Adrenal gland (tissue), 19 donors: ENCODE measurements at places on chromosomes 7 and 10. TPM values are rescaled to one million over a fixed set of nuclear protein-coding genes. Genes with fewer than 3 reads are reported as not detected.

Gene CFAP70
- total RNA-seq, result 2.6 TPM

DNA sequence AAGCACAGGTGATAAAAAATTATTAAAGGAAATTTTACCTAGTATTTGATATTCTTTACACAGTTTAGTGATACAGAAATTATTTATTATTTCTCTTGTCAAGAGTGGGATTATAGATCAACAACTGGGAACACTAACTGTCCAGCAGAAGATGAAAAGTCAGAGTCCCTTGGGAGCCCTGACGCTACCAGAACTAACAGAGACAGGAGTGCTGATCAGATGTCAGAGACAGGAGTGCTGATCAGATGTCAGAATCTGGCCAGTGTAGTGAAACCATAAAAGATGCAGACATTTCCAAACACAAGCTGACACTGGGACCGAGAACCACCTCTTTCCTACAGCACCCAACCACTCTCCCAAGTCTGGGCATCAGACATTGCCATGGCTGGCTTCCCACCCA lies 828.2 kb downstream of the TNS3 start:
- DNase-seq, result no peak
- H3K4me3 ChIP-seq, result no peak overlapping the region
- no peak overlapping the region for H3K27ac ChIP-seq
- no peaks in the 10 kb centered on the region for H3K36me3 ChIP-seq
- no peaks in the 10 kb centered on the region for H3K4me1 ChIP-seq
- H3K27me3 ChIP-seq, result no peaks in the 10 kb centered on the region

DNA sequence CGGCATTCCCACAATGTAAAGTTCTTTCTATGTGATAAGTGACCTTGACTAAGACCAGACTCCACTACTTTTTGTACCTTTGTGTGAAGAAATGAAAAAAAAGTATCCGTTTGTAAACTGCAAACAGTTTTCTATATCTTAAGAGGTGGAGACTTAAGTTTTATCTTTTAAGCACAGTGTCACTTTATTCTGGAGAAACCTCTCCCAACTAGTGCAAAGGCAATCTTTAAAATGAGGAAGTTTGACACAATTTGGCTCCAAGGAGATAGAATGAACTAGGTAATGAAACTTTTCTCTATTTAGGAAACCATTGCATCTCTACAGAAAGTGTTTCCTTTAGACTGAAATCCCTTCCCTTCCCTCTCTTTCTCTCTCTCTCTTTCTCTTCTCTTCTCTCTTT lies 122.9 kb downstream of the SAMD9 start:
- no peak for DNase-seq
- no peaks in the 10 kb centered on the region for H3K27me3 ChIP-seq
- H3K4me1 ChIP-seq, result no peaks in the 10 kb centered on the region
- H3K4me3 ChIP-seq, result no peak overlapping the region
- no peaks in the 10 kb centered on the region for H3K36me3 ChIP-seq
- H3K27ac ChIP-seq, result no peak overlapping the region

- no peaks in the 10 kb centered on the region for H3K27me3 ChIP-seq
- DNase-seq, result no peak
Observed at GRCh38 chr7:99092064-99092720, 51.7 kb downstream of the SMURF1 start.

Gene KIF11
- 0.84 TPM for total RNA-seq

- no peaks in the 10 kb centered on the region for H3K36me3 ChIP-seq
- no peak overlapping the region for H3K27ac ChIP-seq
Observed at GRCh38 chr10:121462281-121462680, 136.0 kb downstream of the FGFR2 start.

Gene ANKRD2
- not detected for total RNA-seq

DNA sequence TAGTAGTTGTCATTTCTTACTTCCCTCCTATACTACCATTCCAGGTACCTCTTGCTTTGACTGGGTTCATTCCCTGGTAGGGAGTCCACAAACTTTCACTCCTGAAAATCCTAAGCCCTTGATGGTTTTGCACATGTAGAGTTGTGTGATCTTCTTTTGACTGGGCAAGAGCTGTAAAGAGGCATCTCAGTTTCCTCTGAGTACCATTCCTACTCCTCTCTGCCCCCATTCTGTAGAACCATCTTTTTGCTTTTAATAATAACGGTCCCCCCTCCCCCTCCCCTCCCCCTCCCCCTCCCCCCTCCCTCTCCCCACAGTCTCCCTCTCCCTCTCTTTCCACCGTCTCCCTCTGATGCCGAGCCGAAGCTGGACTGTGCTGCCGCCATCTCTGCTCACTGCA lies 16.4 kb downstream of the GARIN1A start:
- no peaks in the 10 kb centered on the region for H3K27me3 ChIP-seq
- no peak for DNase-seq
- H3K27ac ChIP-seq, result no peak overlapping the region
- no peaks in the 10 kb centered on the region for H3K4me1 ChIP-seq

DNA sequence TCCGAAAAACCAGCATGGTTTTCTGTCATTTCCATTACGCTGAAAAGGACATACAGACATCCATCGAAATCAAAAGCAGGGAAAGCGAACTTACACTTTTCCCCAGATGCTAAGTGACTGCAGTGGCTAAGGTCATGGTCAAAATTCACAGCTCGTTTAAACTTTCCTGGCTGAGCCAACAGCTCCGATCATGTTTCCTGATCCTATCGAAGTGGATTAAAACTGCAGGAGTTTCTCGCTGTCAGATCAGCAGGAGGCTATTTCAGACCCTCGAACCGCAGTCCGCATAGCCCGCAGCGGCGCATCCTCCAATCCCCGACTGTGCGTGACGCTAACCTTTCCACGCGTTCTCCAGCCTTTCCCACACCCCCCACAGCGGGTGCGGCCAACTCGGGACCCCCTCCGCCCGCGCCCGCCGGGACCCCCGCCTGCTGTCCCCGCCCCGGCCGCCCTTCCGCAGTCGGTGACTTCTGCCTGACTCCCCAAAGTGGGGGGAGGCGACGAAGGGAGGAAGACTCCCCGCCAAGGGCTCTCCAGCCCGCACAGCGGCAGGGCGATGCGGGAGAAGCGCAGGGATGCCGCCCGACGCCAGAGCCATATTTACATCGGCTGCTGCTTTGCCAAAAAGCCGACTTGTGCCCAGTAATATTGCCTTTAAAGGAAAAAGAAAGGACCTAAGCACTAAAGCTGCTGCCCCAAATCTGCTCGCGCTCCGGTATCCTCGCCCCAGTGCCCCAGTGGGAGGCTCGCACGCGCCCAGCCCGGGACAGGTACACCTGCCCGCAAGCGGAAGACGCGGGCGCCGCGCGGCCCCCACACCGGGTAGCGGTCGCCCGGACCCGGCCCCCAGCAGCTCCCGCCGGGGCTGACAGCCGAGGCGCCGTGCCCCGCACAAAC lies 1.2 kb downstream of the PIP4K2A start:
- H3K4me3 ChIP-seq, result peak overlapping the region; percentile 64
- H3K4me1 ChIP-seq, result peaks cover 40% of the 10 kb centered on the region
- no peaks in the 10 kb centered on the region for H3K36me3 ChIP-seq
- no peaks in the 10 kb centered on the region for H3K27me3 ChIP-seq
- peak; percentile 16 for DNase-seq

DNA sequence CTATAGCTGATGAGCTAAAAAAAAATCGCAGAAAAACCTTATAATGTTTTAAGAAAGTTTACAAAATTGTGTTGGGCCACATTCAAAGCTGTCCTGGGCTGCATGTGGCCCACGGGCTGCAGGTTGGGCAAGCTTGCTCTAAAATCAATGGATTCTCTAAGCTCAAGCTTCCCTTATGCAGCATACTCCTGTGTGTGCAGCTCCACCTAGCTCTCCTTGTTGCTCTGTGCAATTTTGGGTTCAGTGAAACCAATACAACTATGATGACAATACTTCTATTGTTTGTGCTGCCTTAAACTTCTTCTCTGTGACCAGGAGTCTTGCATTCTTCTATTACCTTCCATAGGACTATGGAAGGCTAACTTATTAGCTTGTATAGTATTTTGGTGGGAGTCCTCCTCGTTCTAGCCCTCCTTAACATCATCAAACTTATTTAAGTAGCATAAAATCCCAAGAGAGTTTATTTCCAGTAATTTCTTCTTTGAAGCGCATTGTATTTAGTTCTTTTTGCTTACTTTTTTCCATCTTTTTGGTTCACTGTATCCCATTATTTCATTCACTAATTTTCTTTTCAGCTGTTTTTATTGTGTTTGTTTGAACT lies 170.9 kb upstream of the SMIM30 start:
- no peak overlapping the region for H3K27ac ChIP-seq
- no peaks in the 10 kb centered on the region for H3K27me3 ChIP-seq
- H3K4me3 ChIP-seq, result no peak overlapping the region
- peak; percentile 9 for DNase-seq

- no peak for DNase-seq
- no peaks in the 10 kb centered on the region for H3K4me1 ChIP-seq
- H3K27me3 ChIP-seq, result no peaks in the 10 kb centered on the region
- no peaks in the 10 kb centered on the region for H3K36me3 ChIP-seq
- no peak overlapping the region for H3K27ac ChIP-seq
Observed at GRCh38 chr10:6320320-6321010, 117.7 kb downstream of the PFKFB3 start.

Gene ASIC3
- 0.88 TPM for total RNA-seq

DNA sequence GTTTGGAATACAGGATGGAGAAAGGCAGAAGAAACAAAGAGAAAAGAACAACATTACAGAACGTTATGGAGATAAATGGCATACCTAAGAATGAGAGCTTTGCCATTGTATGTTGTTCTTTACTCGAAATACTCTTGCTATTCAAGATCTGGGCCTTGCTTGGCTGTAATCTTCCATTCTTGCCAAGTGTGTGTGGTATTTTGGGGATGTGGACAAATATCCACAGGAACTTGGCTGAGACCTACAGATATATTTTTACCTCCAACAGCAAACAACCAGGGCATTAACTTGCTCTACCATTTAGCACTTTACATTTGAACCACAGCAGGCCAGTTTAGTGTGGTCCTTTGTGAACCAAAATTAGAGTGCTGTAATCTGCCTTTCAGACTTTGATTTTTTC lies 76.3 kb downstream of the DKK1 start:
- no peaks in the 10 kb centered on the region for H3K4me1 ChIP-seq
- no peak for DNase-seq
- H3K36me3 ChIP-seq, result no peaks in the 10 kb centered on the region

Gene PNLIPRP3
- not detected for total RNA-seq

GRCh38 chr7:27170426-27171324 lies 3.4 kb downstream of the HOXA10 start:
- no peak for DNase-seq
- no peak overlapping the region for H3K27ac ChIP-seq
- no peak overlapping the region for H3K4me3 ChIP-seq

DNA sequence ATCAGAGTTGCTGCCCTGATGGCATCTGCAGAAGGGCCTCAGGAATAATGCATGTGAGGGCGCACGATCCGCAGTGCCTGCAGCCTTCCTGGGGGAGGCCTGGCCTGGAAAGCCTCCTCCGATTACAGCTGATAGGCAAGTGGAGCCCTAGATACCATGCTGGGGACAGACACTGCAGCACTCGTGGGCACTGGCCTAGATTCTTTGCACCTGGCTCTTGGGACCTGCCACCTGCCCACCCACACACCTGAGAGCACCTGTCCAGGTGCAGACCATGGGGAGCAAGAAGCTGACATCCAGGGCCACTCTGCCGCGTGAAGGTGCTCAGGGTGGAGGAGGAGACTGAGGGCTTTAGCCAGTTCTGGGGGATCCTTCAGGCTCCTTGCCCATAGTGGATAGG lies 14.8 kb downstream of the YKT6 start:
- H3K36me3 ChIP-seq, result peaks cover 28% of the 10 kb centered on the region
- H3K27ac ChIP-seq, result no peak overlapping the region
- no peaks in the 10 kb centered on the region for H3K27me3 ChIP-seq
- H3K4me1 ChIP-seq, result no peaks in the 10 kb centered on the region
- DNase-seq, result no peak

Gene CCT6A
- 80.9 TPM for total RNA-seq

Gene EFCAB10
- total RNA-seq, result not detected

Gene SPDYE8
- total RNA-seq, result not detected

DNA sequence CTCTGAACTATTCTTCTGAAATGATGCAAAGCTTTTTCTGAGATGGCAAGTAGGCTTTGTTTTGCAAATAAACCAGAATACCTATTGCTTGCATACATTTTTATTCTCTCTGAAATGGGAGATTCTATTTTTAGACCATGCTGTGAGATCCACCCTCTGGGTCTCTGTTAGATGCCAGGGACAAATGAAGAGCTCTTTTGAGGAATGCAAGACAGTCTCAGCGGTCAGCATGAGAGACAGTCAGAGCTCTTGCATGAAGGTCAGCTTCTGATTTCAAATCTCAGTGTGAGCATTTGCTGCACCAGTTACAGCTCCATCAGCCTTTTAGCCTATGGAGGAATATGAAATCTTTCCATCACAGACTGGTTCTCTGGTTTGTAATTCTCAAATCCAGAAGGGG lies 429.9 kb upstream of the KLF6 start:
- no peak overlapping the region for H3K27ac ChIP-seq
- no peak for DNase-seq
- no peaks in the 10 kb centered on the region for H3K27me3 ChIP-seq
- H3K4me3 ChIP-seq, result no peak overlapping the region
- no peaks in the 10 kb centered on the region for H3K36me3 ChIP-seq

DNA sequence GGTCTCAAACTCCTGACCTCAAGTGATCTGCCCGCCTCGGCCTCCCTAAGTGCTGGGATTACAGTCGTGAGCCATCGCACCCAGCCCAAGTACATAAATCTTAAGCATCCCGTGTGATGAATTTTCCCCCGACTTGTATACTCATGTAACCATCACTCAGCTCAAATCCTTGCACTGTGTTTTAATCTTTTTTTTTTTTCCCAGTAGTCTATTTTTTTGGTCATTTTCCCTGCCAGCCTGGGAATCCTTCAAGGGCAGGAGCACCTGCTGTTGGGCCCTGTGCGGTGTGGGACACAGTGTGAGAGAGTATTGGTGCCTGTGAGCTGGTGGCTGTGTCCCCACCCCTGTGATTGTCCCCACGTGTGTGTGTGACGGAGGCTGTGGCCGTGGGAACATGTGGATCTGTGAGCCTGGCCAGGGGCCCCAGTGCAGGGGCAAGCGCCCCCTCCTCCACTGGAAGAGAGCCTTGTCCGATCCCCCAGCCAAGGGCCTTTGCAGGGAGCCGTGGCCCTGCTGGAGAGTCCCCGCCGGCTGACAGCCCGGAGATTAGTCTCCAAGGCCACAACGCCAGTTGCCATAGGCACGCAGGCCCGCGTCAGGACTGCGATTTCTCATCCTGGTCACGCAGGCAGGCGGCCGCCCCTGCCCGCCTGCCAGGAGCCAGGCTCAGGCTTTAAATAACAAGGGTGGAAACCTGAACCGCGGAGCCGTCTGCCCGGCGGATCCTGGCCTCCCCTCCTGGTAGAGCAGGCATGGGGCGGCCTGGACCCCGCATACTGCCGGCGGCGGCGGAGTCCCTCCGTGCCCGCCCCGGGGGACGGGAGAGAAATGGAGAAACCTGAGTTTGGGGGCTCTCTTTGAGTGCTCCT lies 26.5 kb downstream of the GTF2IRD1 start:
- H3K4me3 ChIP-seq, result no peak overlapping the region
- DNase-seq, result peak; percentile 92
- no peaks in the 10 kb centered on the region for H3K36me3 ChIP-seq
- H3K27ac ChIP-seq, result peak overlapping the region; percentile 98
- H3K27me3 ChIP-seq, result no peaks in the 10 kb centered on the region
- peaks cover 58% of the 10 kb centered on the region for H3K4me1 ChIP-seq

GRCh38 chr10:29688230-29688661 lies 53.5 kb upstream of the SVIL start:
- H3K4me1 ChIP-seq, result no peaks in the 10 kb centered on the region
- H3K4me3 ChIP-seq, result no peak overlapping the region
- H3K36me3 ChIP-seq, result no peaks in the 10 kb centered on the region
- no peaks in the 10 kb centered on the region for H3K27me3 ChIP-seq
- H3K27ac ChIP-seq, result no peak overlapping the region
- DNase-seq, result no peak

Gene MOGAT3
- total RNA-seq, result not detected

Gene AOC1
- total RNA-seq, result 0.29 TPM

- H3K27me3 ChIP-seq, result peaks cover 3% of the 10 kb centered on the region
- H3K36me3 ChIP-seq, result no peaks in the 10 kb centered on the region
- H3K27ac ChIP-seq, result no peak overlapping the region
Observed at GRCh38 chr10:127679642-127680255, 57.2 kb upstream of the FOXI2 start.

Gene NPM3
- 28.7 TPM for total RNA-seq
